Stimulated activated CD4-positive, alpha-beta T cell treated with anti-CD3 and anti-CD28 coated beads, Interleukin-1b, Interleukin-23, amount 100 ng/mL, for 1 hour (primary cell): ENCODE measurements at places on chromosomes 11 and 22.

DNA sequence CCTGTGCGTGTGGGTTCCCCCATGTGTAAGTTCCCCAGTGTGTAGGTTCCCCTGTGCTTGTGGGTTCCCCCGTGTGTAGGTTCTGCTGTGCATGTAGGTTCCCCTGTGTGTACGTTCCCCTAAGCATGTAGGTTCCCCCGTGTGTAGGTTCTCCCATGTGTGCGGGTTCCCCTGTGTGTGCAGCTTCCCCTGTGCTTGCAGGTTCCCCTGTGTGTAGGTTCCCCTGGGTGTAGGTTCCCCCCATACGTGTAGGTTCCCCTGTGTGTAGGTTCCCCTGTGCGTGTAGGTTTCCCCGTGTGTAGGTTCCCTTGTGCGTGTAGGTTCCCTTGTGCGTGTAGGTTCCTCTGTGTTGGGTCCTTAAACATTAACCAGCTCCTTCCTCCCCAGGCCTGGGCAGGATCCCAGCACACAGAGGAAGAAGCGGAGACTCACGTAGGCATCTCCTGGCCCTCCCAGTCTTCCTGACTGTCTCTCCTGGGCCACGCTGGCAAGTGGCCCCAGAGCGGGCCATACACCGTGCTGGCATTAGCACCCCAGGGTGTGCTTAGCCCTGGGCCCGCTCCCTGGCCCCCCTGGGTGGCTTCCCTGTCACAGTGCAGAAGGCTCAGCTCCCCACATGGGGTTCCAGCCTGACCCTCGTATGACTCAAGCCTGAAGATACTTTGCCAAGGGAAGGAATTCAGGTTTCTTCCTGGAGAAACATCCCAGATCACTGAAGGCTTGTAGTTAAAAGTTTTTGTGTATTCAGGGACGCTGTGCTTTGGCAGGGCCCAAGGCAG lies 2.8 kb upstream of the GRAMD4 start:
- no peak for DNase-seq

DNA sequence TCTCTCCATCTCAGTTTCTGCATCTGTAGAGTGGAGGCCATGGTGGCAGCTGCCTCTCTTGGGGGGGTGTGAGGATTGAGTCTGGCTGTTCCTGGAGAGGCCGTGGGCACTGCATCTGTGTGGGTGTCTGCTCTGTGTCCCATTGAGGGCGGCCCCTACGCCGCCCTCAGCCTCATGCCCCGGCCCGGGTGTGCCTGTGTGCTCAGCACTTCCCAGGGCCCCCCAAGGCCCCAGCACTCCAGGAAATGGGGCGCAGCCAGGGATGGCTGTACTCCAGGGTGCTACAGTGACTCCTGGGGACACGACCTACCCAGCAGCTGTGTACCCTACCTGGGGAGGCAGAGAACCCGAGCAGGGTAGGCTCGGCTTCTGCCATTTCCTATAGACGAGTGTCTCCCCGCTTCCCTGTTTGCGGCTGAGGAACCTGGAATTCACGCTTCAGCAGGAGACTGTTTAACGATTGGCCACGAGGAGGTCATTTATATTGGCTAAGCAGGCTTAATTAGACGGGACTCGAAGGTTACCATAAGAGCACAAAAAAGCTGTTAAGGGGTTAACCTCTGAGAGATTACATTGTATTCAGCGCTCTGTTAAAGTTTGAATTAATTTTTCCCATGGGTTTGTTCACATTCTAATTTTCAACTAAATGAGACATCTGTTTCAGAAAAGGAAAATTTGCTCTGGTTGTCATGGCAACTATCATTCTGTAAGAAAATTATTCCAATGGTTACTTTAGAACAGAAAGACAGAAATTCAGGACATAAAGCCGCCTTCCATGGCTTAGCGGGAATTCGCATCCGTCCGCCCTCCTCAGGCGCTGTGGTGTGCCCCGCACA lies 76.4 kb downstream of the MPPED1 start:
- DNase-seq, result no peak

- DNase-seq, result no peak
Measured at GRCh38 chr22:25027959-25028840, 75.7 kb downstream of the KIAA1671 start.

DNA sequence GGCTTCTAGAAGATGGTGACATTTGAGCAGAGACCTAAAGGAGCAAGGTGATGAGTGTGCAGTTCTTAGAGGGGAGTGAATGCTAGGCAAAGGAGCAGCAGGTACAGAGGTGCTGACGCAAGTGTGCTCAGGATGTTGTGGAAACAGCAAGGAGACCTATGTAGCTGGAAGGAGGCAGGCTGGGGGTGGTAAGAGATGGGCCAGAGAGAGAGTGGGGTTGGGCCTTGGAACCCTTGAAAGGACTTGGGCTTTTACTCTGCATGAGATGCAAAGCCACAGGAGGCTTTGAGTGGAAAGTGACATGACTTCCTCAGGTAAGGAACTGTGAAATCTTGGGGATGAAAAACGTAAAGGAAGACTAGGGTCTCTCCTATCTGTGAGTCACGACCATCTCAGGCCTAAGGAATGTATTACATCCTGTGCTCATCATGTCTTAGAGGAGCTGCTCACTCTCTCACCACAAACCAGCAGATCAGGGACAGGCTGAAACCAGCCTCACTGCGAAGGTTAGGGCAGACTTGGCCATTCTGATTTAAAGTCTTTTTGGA lies 65.4 kb downstream of the MICAL2 start:
- DNase-seq, result no peak

- DNase-seq, result no peak
Measured at GRCh38 chr11:134483857-134484256, 71.8 kb upstream of the B3GAT1 start.

GRCh38 chr11:13009476-13009920 lies 382 bp downstream of the RASSF10 start:
- no peak for DNase-seq

DNA sequence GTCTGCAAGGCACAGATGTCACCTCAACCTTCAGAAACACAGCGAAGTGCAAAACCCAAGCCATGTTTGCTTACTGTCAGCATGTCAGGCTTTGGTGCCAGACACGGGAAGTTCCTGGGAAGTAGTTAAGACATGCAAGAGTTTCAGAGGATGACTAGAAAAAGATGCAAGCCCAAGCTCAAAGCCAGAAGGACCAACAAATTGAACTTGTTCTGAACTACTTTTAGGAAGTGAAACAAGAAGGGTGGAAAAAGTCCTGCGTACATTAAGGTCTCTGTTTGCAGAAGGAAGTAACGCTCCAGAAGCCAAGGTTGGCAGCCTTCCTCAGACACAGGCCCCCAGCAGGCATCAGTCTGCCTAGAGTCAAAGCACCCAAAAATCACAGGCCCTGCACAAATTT lies 2.6 kb downstream of the AP1B1 start:
- DNase-seq, result no peak

DNA sequence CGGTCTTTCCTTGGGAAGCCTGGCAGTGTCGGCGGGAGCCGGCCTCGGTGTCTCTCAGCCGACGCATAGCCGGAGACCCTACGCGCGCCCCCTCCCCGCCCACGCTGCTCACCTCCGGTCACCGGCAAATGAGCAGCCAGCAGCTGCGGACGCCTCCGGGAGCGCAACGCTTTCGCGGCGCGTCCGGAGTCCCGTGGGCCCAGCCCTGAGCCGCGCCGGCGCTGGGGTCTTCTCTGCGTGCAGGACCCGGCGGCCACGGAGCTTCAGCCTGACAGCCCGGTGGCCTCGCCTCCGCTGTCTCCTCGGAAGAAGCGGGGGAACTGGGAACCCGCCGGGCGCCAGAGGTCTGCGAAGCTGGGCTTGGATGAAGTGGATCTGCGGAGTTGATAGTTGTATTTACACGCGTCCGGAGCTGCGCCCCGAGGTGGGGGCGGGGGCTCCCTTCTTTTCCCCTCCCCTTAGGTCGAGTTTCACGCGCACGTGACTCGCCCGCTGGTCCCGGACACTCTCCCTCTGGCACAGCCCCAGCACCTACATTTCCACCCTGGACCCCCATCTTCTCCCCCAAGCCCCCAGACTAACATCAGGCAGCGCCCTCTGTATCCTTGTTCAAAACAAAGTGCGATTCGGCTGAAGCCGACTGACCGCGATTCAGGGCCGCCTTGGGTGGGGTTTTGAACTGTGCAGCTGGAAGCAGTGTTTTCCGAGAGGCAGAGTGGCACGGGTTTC lies at the start of gene SLC43A1:
Gene SLC43A1, minus strand, starts transcription at position 371 of the 729 bp plus-strand sequence. CDS start 1,591 bp downstream, outside the sequence.
- no peak for DNase-seq

GRCh38 chr22:19805821-19806212 lies 45.2 kb downstream of the TBX1 start:
- DNase-seq, result no peak

DNA sequence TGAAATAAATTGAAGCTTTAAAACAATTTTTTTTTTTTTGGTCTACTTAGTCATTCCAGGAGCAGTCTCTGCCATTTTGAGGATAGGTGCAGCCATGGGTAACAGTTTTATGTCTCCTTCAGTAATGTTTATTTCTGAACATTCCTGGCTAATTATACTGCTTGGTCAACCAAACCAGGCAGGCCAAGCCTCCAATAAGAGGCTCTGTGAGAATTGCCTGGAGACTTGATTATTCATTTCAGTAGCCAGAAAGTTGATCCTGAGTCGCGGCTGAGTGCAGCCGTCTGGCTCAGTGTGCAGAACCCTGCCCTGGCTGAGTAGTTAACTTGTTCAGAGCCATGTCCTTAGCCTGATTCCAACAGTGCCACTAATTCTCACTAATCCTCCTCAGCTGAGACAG lies 364.0 kb upstream of the FAT3 start:
- no peak for DNase-seq

DNA sequence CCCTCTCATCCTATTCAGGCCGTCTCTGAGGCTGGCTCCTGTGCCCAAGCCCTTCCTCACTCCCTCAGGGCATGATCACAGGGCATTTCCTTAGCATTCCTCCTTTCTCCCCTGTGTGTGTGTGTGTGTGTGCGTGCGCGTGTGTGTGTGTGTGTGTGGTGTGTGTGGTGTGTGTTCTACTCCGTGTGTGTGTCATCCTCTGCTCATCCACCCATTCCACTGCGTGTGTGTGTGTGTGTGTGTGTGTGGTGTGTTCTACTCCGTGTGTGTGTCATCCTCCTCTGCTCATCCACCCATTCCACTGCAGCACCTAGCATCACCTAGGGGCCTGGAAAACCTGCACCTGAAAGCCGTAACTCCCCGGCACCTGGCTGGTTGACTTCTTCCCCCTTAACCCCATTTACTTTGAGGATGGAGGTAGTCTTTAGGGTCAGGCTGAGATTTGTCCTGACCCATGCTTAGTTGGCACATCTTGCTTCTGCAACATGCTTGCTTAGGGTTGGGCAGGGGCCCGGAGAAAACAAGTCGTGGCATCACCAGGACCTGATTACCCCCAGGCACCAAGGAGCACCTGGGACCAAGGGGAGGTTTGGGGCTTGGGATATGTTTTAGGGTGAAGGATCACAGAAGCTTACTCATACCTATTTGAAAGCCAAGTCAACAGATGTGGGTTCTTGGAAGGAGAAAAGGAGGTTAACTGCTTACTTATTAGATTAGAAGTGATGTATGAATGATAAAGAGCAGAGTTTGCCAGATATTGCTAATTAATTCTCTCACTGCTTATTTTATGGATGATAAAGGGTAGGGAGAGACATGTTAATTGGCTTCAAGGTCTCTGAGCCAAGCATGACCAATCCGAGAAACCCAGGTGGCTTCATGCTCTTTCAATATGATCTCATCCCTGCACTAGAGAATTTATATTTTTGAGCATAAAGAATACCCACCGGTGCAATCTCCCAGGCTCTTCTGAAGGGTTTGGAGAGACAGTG lies 18.9 kb downstream of the TIMP3 start:
- no peak for DNase-seq

GRCh38 chr11:86517557-86517956 lies 142.9 kb downstream of the CCDC81 start:
- no peak for DNase-seq

DNA sequence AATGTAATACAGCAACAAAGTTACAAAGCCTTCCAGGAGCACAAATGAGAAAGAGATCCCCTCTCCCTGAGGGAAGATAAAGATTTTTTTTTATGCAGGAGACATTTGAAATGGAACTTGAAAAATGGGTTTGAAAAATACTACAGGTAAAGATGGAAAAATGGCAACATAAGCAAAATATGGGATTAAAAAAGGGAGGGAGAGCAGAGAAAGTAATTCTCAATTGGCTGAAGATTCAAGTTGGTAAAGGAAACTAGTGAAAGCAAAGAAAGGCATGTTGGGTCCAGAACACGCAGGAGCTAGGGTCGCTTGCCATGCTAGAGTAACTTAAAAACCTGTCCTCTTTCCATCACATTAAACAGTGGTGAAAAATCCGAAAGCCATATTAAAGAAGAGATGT lies 1.5 kb downstream of the ZW10 start:
- DNase-seq, result no peak

- DNase-seq, result no peak
Measured at GRCh38 chr11:45809456-45810395, 4.8 kb downstream of the SLC35C1 start.

DNA sequence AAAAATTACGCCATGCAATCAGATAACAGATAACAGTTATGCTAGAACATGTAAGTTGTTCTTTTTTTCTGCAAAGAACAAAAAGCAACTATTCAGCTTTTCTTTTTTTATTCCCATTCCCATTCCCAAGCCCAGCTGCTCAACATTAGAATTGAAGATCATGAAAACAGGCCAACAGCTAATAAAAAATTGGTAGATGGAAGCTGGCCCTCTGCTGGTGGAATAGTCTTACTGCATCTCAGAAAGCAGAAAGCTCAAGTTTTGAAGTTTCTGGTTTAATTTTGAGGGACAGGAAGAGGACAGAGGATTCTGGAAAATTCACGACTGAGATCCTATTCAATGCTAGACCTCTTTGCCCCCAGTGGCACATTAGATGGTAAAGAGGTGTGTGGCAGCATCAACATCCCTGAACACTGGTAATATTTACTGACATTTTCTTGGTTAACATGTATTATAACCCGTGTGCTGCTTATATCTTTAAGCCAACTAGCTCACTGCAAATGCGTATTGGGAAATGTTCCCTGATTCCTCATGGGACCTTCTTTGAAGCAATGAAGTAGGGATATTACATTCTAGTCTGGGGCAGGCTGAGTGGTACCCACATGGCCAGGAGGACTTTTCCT lies 591.2 kb downstream of the OPCML start:
- DNase-seq, result no peak

DNA sequence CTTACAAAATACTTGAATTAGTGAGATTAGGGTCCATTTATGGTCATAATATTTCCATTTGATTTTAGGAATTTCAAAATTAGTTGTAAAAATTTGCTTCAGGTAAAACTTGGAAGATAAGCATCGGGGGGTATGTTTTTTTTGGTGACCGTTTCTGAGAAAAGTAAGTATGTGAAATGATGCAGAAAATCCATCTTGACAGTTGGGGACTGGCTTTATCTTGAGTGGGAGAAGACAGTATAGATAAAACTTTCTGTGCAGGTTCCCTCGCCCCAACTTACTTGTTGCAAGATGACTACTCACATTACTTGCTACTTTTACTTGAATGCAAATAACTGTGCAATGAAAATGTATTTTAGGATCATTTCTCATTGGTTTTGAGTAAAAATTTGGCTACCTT lies 49.5 kb downstream of the DNAJC24 start:
- DNase-seq, result no peak

GRCh38 chr11:69718147-69718546 lies 14.3 kb upstream of the FGF19 start:
- DNase-seq, result no peak
